ENCODE measurements at places on chromosomes 2 and 18. TPM values are rescaled to one million over a fixed set of nuclear protein-coding genes. Genes with fewer than 3 reads are reported as not detected.
A peak's percentile ranks its signal among the peaks of the same experiment; 100 is the strongest.

The TMEM37 gene
- 2.0 TPM for total RNA-seq

DNA sequence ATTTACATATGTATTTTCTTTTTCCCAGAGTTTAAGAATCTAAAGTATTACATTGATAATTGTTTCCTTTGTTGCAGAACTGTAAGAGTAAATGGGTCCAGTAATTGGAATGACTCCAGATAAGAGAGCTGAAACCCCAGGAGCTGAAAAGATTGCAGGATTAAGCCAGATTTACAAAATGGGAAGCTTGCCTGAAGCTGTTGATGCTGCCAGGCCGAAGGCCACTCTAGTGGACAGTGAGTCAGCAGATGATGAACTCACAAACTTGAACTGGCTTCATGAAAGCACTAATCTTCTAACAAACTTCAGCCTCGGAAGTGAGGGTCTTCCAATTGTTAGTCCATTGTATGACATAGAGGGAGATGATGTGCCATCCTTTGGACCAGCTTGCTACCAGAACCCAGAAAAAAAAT lies 183.8 kb upstream of the STON1 start:
- H3K4me1 ChIP-seq = no peaks in the 10 kb centered on the region
- H3K4me3 ChIP-seq = no peak overlapping the region
- no peaks in the 10 kb centered on the region for H3K27me3 ChIP-seq
- H3K36me3 ChIP-seq = peaks cover 5% of the 10 kb centered on the region

GRCh38 chr2:102724553-102724952 lies 37.3 kb upstream of the TMEM182 start:
- DNase-seq = no peak
- H3K27me3 ChIP-seq = no peaks in the 10 kb centered on the region
- H3K4me3 ChIP-seq = no peak overlapping the region
- no peak overlapping the region for H3K27ac ChIP-seq
- no peaks in the 10 kb centered on the region for H3K4me1 ChIP-seq
- H3K36me3 ChIP-seq = peaks cover 81% of the 10 kb centered on the region

- DNase-seq = no peak
- no peaks in the 10 kb centered on the region for H3K4me1 ChIP-seq
- H3K4me3 ChIP-seq = no peak overlapping the region
- no peaks in the 10 kb centered on the region for H3K36me3 ChIP-seq
- H3K27ac ChIP-seq = no peak overlapping the region
Observed at GRCh38 chr2:104938231-104938941, 84.5 kb downstream of the POU3F3 start.

The ABCB6 gene
- 13.6 TPM for total RNA-seq

DNA sequence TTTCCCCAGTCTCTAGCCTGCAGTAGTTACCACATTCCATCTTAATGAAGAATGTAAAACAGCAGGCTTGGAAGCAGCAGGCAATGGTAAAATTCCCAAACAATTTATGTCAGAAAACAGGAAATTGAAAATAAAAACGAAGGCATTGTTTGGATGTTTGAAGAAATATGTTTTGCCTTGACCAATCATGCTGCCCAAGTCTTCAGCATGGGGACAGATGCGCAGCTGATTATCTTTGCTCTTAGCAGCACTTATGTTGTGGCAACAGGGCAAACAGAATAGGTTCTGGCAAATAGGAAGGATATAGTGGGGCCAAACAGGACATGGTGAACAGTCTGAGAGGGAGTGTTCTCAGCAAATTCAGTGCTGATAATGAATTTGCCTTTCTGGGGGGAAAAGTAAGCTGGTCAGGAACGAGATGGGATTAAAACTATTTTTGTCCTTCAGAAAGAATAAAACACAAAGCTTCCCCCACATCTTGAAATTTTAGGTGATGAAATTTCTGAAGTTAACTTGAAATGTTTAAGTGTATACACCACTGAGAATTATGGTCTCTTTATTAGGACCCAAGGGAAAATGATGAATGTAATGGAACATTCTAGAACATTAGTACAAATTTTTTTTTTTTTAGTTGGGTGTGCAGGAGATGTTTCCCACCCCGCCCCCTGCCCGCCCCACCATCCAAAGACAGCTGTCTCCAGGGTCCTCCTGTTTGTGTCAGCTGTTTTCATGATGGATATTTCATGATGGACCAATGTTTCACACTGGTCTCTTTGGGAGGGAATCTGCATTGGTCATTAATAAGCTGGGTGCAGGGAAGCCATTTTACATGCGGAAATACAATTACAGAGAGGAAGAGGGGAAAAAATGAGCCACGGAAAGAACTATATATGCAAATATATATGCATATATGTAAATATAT lies 239.5 kb upstream of the REV1 start:
- peaks cover 29% of the 10 kb centered on the region for H3K4me1 ChIP-seq
- no peak overlapping the region for H3K4me3 ChIP-seq
- no peaks in the 10 kb centered on the region for H3K36me3 ChIP-seq
- H3K27me3 ChIP-seq = no peaks in the 10 kb centered on the region

DNA sequence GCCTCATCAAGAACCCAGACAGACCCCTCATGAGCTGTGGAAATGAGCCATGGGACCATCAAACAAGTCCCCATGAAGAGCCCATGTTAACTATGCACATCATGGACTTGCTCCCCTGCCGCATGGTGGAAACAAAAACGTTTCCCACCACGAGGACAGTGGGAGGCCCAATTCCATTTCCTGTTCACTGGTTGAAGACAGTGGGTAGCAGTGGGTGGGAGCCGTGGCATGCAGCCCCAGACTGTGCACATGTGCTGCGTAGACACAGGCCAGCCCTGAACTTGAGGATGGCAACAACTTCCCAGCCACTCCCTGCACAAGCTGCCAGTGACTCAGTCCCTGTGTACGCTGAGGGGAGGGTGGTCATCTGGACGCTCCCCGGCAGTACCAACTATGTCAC lies 108.4 kb upstream of the LMAN1 start:
- no peaks in the 10 kb centered on the region for H3K4me1 ChIP-seq
- no peaks in the 10 kb centered on the region for H3K27me3 ChIP-seq
- H3K4me3 ChIP-seq = no peak overlapping the region
- DNase-seq = no peak
- no peaks in the 10 kb centered on the region for H3K36me3 ChIP-seq

The FSIP2 gene
- total RNA-seq = 1.5 TPM

The L3MBTL4 gene
- 2.3 TPM for total RNA-seq

GRCh38 chr2:68225119-68225632 lies 27.2 kb downstream of the PPP3R1 start:
- no peak overlapping the region for H3K4me3 ChIP-seq
- H3K4me1 ChIP-seq = peaks cover 58% of the 10 kb centered on the region
- H3K36me3 ChIP-seq = no peaks in the 10 kb centered on the region
- H3K27me3 ChIP-seq = no peaks in the 10 kb centered on the region
- no peak overlapping the region for H3K27ac ChIP-seq
- DNase-seq = peak; percentile 41

GRCh38 chr2:206368933-206369569 lies 74.3 kb upstream of the ADAM23 start:
- H3K4me1 ChIP-seq = peaks cover 10% of the 10 kb centered on the region
- no peak for DNase-seq
- H3K27ac ChIP-seq = peak overlapping the region; percentile 4
- H3K36me3 ChIP-seq = no peaks in the 10 kb centered on the region
- H3K4me3 ChIP-seq = no peak overlapping the region

DNA sequence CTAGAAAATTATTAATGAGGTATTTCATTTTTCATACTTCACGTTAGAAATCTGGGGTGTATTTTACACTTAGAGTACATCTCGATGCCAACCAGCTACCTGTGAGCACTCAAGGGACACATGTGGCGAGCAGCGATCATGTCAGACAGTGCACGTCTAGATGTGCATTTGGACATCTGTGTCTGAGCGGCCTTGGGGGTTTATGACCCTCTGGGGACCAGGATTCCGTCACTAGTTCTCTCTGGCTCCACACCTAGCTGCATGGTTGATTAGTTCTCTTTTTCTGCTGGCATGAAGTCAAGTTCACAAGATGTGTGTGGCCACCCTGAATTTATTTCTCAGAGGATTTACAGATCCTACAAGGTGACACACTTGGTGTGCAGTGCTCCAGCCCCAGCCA lies 192.2 kb downstream of the TSN start:
- no peaks in the 10 kb centered on the region for H3K27me3 ChIP-seq
- no peak for DNase-seq
- no peaks in the 10 kb centered on the region for H3K36me3 ChIP-seq
- no peaks in the 10 kb centered on the region for H3K4me1 ChIP-seq

- peaks cover 44% of the 10 kb centered on the region for H3K36me3 ChIP-seq
- H3K4me3 ChIP-seq = peak overlapping the region; percentile 83
- DNase-seq = peak; percentile 76
- H3K27me3 ChIP-seq = no peaks in the 10 kb centered on the region
Observed at GRCh38 chr2:119367472-119368099, 809 bp downstream of the DBI start.

GRCh38 chr18:53566626-53567025 lies 657.8 kb downstream of the MBD2 start:
- H3K4me3 ChIP-seq = no peak overlapping the region
- no peak for DNase-seq
- no peaks in the 10 kb centered on the region for H3K4me1 ChIP-seq

GRCh38 chr2:64202206-64202845 lies 58.1 kb upstream of the PELI1 start:
- H3K36me3 ChIP-seq = no peaks in the 10 kb centered on the region
- H3K27ac ChIP-seq = peak overlapping the region; percentile 87
- DNase-seq = no peak
- H3K4me1 ChIP-seq = peaks cover 14% of the 10 kb centered on the region
- no peak overlapping the region for H3K4me3 ChIP-seq
- no peaks in the 10 kb centered on the region for H3K27me3 ChIP-seq

DNA sequence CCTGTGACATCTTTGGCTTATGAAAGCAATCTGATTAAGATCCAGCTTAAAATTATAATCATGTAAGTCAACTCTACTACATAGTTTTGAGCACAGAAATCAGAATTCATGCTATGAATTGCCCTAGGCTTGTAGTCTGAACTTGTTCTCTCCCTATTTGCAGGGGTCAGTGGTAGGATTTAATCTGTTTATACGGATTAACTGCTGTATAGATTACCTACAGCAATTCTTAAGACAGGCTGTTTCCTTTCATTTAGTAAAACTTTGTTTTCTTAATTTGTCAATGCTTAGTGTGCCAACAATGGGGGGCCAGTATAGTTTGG lies 287.9 kb downstream of the PDE11A start:
- no peaks in the 10 kb centered on the region for H3K4me1 ChIP-seq
- no peak overlapping the region for H3K4me3 ChIP-seq
- H3K36me3 ChIP-seq = no peaks in the 10 kb centered on the region
- peak overlapping the region; percentile 55 for H3K27ac ChIP-seq
- DNase-seq = no peak

GRCh38 chr2:176109192-176109901 lies 2.3 kb downstream of the HOXD11 start:
- DNase-seq = no peak
- H3K36me3 ChIP-seq = no peaks in the 10 kb centered on the region
- H3K4me3 ChIP-seq = no peak overlapping the region
- peaks cover 17% of the 10 kb centered on the region for H3K4me1 ChIP-seq
- peaks cover 93% of the 10 kb centered on the region for H3K27me3 ChIP-seq

- H3K27ac ChIP-seq = no peak overlapping the region
- no peaks in the 10 kb centered on the region for H3K27me3 ChIP-seq
- peaks cover 7% of the 10 kb centered on the region for H3K4me1 ChIP-seq
- H3K4me3 ChIP-seq = no peak overlapping the region
- DNase-seq = no peak
- H3K36me3 ChIP-seq = no peaks in the 10 kb centered on the region
Observed at GRCh38 chr2:158586491-158586890, 129.7 kb downstream of the PKP4 start.

- no peak overlapping the region for H3K27ac ChIP-seq
- no peaks in the 10 kb centered on the region for H3K36me3 ChIP-seq
- no peak for DNase-seq
- no peak overlapping the region for H3K4me3 ChIP-seq
Observed at GRCh38 chr2:124136110-124136509, 111.0 kb downstream of the CNTNAP5 start.

DNA sequence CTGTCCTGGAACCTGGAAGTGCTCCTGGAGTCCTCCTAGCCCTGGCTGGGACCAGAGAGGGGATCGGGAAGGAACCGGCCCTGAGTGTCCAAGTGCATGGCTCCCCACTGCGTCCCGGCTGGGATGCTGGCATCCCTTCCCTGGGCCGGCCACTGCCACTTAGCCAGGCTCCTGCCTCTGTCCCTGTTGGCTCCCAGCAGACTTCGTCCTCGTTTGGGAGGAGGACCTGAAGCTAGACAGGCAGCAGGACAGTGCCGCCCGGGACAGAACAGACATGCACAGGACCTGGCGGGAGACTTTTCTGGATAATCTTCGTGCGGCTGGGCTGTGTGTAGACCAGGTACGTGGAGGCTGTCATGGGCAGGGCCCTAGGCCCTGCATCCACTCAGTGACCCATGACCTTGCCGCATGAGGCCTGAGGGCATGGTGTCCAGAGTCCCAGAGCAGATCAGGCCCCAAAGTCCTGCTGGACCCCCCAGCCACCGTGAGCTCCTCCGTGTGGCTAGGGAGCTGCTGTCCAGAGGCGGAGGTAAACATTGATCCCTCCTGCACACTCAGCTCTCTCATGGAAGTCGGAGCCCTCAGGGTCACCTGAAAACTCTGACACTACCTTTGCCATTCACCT lies 7.1 kb downstream of the ANO7 start:
- no peaks in the 10 kb centered on the region for H3K36me3 ChIP-seq
- no peak overlapping the region for H3K27ac ChIP-seq
- no peaks in the 10 kb centered on the region for H3K27me3 ChIP-seq
- H3K4me3 ChIP-seq = no peak overlapping the region

DNA sequence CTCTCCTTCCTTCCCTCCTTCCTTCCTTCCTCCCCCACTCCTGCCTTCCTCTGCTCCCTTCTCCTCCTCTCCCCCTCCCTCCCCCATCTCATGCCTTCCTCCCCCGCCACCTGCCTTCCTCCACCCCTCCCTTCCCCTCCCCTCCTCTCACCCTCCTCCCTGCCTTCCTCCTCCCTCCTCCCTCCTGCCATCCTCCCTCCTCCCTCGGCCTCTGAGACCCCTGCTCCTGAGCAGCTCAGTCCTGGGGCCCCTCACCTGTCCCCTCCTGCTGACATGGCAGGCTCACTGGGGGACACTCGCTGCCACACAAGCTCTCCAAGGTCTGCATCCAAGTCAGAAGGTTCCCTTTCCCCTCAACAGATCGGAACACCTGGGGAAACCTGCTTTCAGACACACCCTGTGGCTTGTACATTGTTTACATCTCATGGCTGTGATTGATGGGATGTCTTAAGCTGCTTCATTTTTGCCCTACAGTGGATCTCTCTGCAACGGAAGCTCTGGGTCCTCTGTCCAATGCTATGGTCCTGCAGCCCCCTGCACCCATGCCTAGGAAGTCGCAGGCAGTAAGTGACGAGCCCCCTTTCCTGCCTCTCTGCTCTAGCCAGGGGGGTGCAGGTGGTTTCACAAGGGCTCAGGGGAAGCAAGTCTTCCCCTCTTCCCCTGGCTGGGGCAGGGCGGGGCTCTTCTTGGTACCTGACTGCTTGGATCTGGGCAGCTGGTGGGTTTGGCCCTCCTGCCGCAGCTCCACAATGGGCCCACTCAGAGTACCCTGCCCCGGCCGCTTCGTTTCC lies 22.9 kb downstream of the ITGB1BP1 start:
- DNase-seq = no peak
- peaks cover 71% of the 10 kb centered on the region for H3K36me3 ChIP-seq
- no peak overlapping the region for H3K4me3 ChIP-seq
- H3K27ac ChIP-seq = peak overlapping the region; percentile 2
- peaks cover 24% of the 10 kb centered on the region for H3K4me1 ChIP-seq
- no peaks in the 10 kb centered on the region for H3K27me3 ChIP-seq
